ENCODE measurements at places on chromosomes 1 and 21.

- no peak for DNase-seq
These were observed 134.6 kb downstream of the TSEN15 start for GRCh38 chr1:184186167-184186566.

- no peak for DNase-seq
These were observed 47.9 kb downstream of the LAMC1 start for GRCh38 chr1:183070923-183071618.

- no peak for DNase-seq
These were observed 25.5 kb downstream of the MAN1A2 start for GRCh38 chr1:117392771-117393170.

GRCh38 chr1:55305735-55306134, 90.6 kb upstream of the USP24 start:
- DNase-seq: no peak

DNA sequence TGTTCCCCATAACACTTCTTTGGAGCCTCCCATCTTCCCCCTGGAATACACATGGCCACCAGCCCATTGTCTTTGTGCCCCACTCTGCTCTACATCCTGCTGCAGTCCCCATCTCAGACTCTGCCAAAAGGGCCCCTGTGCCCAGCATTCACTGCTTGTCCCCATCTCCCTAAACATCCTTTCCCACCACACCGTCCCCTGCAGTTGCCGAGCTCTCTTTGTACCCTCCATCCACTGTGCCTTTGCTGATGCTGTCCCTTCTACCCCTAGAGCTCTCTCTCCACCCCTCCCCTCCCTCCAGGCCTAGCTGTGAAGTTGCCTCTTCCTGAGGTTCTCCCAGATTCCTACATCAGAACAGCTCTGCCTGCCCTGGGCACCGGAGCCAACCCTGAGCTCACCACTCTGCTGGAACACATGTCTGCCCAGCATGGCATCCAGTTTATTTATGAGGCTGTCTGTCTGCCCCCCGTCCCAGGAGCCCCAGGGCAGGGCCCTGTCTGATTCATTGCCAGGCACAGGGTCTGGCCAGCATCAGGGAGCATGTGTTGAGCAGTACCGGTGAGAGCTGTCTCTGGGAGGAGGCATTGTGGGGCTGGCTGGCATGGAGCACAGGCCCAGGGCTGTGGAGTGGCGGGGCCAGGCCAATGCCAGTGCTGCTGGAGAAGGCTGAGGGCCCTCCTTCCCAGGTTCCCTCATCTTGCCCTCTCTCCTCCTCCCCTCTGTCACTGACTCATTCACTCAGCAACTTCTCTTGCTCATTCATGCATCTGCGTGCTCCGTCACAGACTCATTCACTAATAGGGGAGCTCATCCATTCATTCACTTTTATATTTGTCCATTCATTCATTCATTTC, 28.8 kb downstream of the EDN2 start:
- no peak for DNase-seq

GRCh38 chr1:26854906-26855305, 8.0 kb upstream of the SFN start:
- no peak for DNase-seq

DNA sequence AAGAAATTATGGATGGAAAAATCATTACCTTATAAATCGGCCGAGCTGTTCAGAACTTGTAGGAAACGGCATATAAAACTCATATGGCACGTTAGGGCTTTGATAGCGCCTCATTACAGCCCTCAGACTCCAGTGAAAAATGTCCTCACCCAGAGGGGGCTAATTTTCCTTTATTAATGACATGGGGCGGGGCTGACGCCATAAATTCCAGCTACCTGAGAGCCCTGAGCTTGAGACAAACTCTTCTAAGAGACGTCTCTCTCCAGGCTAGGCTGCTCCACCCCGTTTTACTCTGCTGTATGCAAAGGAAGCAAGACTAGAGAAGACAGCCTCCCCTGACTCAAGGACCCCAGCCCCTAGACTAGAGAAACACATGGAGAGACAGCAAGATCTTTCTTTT, 149.4 kb downstream of the TRABD2B start:
- no peak for DNase-seq

GRCh38 chr21:34302521-34302920, 61.3 kb upstream of the KCNE2 start:
- DNase-seq: no peak

- DNase-seq: no peak
These were observed 529.3 kb upstream of the LRRC7 start for GRCh38 chr1:69038379-69038778.

GRCh38 chr1:92886886-92887419, 55.1 kb downstream of the RPL5 start:
- no peak for DNase-seq

DNA sequence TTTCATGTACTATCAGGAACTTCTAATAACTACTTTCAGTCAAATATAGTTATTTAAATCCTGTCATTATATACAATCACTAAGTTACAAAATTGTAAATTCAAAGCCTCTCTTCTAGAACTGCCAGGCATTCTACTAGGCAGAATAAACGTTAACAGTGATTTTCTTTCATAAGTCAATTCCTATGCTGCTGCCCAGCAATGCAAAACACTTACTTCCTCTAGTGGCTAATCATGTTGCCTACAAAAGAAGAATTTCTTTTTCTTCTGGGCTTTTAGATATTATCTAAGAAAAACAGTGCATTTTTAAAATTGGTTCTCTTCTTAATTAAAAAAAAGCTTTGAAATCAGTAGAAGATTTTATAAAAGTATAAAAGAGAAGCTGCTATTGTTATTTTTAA, 509.8 kb upstream of the ADAMTS5 start:
- no peak for DNase-seq
